ENCODE measurements at places on chromosomes 6 and 20.

GRCh38 chr20:38945012-38945411 is 17.1 kb upstream of the DHX35 start:
- no peak for DNase-seq

DNA sequence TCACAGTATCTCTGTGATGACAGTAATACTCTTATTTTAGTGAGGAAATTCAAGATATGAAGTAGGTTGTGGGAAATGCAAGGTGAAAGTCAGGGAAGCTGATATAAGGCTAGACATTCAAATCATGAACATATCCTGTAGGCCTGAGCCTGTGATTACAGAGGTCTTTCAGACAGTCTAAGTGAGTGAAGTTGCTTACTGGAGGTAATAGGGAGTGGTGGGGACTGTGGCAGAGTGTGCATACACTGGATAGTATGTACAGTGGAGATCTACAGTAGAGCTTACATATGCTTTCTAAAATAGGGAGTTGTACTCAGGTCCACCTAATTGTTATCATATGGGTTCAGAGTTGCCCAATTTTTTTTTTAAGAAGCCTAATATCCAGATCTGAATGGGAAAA is 3.1 kb downstream of the DHX35 start:
- DNase-seq: no peak

DNA sequence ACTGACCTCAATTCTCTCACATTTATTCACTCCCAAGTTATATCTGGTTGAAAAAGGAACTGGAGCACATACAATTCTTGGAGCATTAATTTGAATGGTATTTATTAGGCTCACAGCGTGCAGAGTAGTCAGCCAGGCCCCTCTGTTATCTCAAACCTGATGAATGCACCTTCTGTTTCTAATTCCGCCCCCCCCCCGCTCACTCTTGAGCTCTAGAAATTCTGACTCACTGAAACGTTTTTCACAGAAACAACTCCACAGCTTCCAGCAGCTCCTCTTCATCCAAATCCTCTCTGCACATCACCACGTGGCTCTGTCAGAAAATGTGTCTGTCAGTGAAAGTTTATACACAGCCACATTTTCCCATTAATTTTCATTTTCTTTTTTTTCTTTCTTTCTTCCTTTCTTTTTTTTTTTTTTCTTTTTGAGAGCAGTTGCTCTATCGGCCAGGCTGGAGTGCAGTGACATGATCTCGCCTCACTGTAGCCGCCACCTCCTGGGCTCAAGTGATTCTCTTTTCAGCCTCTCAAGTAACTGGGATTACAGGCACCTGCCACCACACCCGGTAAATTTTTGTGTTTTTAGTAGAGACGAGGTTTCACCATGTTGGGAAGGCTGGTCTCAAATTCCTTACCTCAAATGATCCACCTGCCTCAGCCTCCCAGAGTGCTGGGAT is 109.4 kb downstream of the TBXT start:
- peak; percentile 61 for DNase-seq

DNA sequence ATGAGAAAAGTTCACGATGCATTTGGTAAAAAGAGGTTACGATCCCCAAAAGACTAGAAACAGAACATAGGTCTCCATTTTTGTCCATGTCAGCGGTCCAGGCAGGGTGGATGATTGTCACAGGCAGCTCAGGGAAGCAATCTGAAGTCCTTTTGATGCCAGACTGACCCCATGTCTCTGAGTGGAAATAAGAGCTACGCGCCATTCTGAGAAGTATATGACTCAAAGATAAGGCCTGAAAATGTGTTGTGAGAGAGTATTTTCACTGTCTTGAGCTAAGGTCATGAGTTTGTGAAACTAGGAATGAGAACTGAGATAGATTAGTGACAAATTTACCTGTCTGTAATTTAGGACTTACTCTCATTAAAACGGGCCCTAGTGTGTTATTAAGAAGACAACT is 69.5 kb downstream of the LYRM4 start:
- no peak for DNase-seq

GRCh38 chr20:44004306-44004915 is 89.8 kb downstream of the TOX2 start:
- no peak for DNase-seq

GRCh38 chr20:34461779-34462087 is 54.5 kb upstream of the DYNLRB1 start:
- DNase-seq: no peak

- DNase-seq: no peak
These were observed 24.3 kb upstream of the FANCE start for GRCh38 chr6:35427851-35428321.

DNA sequence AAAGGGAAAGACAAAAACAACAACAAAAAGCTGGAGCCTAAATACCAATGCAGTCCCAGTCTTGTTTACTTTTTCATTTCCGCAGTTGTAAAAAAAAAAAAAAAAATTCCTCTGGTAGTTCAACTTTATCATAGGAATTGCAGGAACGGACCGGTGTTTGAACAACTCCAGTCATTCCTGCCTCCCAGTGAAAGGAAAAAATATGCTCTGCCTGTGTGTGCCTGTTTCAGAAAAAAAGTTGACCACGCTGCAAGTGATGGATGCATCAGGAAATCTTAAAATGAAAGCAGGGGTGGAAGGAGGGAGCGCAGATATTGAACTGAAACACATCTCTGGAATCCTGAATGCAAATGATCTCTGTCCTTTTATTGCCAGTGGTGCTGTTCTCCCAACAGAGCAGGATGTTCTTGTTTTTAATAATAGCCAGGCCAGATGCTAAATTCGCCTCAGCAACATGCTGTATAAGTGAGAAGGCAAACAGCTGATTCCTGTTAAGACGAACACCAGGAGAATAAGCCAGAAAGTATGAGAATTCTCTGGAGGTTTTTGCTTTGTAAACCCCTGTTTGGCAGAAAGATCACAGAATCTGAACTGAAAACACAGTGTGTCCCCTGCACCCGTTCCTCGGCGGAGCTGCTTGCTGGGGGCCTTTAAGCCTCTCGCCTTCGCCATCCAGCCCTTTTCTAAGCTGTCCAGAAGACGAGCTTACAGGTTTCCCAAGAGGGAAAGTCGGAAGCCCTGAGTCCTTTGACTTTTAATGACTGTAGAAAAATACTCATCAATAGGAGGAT is 178.4 kb upstream of the SUPT3H start:
- DNase-seq: no peak
